Cardiac muscle cell (in vitro differentiated cells and primary cell): ENCODE measurements at places on chromosomes 2 and 18. TPM values are rescaled to one million over a fixed set of nuclear protein-coding genes. Genes with fewer than 3 reads are reported as not detected.

TNS1 gene
- 44.3 and 45.0 TPM in 2 replicates for total RNA-seq

KLHL30 gene
- 25.9 and 31.7 TPM in 2 replicates for total RNA-seq

TMEM247 gene
- total RNA-seq: not detected in 2 replicates

PSMA8 gene
- total RNA-seq: not detected in 2 replicates

IGFBP5 gene
- 132 and 229 TPM in 2 replicates for total RNA-seq

MPHOSPH10 gene
- 20.8 and 33.1 TPM in 2 replicates for total RNA-seq

GRCh38 chr2:200786423-200786822 lies 25.3 kb upstream of the BZW1 start:
- H3K27me3 ChIP-seq: no peaks in the 10 kb centered on the region
- H3K36me3 ChIP-seq: no peaks in the 10 kb centered on the region
- H3K4me1 ChIP-seq: no peaks in the 10 kb centered on the region
- H3K27ac ChIP-seq: no peak overlapping the region

DNA sequence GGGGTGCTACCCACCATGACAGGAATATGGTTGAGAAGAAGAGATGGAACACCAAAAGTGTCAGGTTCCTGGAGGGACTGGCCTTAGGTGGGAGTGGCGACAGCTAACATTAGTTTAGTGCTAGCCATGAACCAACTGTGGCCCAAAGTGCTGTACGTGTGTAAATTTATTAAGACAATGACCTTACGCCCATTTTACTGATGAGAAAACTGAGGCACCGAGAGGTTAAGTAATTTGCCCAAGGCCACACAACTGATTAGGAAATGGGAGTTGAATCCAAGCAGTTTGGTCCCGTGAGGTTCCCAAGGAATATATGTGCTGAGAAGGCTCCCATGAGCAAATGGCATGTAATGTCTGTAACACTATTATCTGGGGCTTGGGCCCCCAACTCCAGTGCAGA lies 109.5 kb upstream of the SLC1A4 start:
- H3K27me3 ChIP-seq: no peaks in the 10 kb centered on the region
- no peak for DNase-seq
- H3K36me3 ChIP-seq: no peaks in the 10 kb centered on the region
- no peak overlapping the region for H3K4me3 ChIP-seq
- H3K27ac ChIP-seq: no peak overlapping the region

DNA sequence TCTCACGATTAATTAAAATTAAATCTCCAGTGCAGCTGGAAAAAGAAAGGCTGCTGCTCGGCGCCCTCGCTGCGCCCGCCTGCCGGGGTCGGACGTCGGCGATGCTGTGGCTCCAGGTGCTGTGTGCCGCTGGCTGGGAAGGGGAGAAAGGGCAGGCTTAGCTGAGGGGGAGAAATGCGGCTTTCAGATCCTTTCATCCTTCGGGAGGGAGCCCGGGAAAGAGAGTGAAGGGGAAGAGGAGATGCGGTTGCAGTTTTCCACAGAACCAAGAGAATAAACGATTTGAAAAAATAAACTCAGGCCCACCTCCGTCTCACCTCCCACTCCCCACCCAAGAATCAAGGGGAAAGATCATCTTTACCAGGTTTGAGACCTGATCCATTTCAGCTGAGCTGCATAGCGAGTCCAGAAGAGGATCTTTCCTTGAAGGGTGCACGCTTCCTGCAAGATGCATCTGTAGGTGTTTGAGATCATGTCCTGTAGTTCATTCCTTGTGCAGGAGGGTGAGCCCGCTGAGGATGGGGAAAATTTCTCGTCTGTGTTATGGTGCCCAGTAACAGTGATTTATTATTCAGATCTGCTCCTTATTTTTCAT lies 495 bp downstream of the TMEM169 start:
- no peak overlapping the region for H3K27ac ChIP-seq
- H3K4me1 ChIP-seq: peaks cover 8% of the 10 kb centered on the region
- H3K36me3 ChIP-seq: no peaks in the 10 kb centered on the region
- H3K4me3 ChIP-seq: peak overlapping the region; percentile 65

- peaks cover 4% of the 10 kb centered on the region for H3K4me1 ChIP-seq
- no peak overlapping the region for H3K4me3 ChIP-seq
- no peak for DNase-seq
These were observed 94.4 kb upstream of the NEUROD1 start for GRCh38 chr2:181774685-181775084.

DNA sequence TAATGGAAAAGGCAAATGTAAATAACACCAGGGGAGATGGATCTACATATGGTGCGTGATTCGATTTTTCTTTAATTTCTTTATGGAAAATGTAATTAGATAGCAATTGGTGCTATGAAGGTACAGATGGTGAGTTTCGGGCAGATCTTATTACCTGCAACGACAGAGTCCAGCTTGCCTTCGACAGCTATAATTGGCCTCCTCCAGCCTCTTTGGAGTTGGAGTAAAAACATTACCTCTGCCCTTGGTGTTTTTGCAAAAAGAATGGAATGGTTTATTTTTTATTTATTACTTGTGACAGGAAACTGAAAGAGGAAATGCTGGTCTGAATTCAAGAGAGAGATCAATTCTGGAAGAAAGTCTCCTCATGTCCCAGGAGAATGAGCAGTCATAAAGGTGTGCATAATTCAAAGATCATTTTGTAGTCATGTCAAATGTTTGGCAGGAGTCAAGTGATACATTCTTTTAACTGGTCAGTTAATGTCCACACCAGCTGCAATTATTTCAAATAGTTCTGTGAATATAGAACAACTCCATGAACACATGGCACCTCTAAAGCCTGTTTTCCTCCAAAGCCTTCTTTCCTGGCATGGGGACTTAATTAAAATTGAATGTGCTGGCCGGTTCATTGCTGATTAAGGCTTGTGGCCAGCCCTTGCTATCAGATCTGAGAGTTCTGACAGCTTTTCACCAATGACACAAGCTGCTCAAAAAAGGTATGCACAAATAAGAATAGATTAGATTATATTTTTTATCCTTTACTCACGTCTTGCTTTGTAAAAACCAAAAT lies 46.9 kb upstream of the KCNH7 start:
- H3K27me3 ChIP-seq: no peaks in the 10 kb centered on the region
- H3K4me1 ChIP-seq: peaks cover 25% of the 10 kb centered on the region
- H3K36me3 ChIP-seq: no peaks in the 10 kb centered on the region

DNA sequence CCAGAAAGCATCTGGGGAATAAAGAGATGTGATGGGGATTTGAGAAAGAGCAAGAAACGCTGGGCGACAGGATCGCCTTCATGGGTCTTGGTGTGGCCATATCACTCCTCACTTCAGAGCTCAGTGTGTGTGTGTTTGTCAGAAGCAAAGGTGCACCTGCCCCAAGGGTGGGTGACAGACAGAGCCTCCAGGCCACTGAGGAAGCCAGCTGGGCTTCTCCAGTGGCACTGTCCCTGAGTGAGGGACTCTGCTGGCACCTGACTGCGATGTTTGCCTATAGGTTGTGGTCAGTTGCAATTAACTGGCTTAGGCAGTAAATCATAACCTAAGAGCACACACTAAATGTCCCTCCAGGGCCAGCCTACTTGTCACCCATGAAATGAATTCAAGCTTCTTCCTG lies 23.5 kb upstream of the GNAL start:
- no peak overlapping the region for H3K27ac ChIP-seq
- DNase-seq: no peak
- no peaks in the 10 kb centered on the region for H3K36me3 ChIP-seq

DNA sequence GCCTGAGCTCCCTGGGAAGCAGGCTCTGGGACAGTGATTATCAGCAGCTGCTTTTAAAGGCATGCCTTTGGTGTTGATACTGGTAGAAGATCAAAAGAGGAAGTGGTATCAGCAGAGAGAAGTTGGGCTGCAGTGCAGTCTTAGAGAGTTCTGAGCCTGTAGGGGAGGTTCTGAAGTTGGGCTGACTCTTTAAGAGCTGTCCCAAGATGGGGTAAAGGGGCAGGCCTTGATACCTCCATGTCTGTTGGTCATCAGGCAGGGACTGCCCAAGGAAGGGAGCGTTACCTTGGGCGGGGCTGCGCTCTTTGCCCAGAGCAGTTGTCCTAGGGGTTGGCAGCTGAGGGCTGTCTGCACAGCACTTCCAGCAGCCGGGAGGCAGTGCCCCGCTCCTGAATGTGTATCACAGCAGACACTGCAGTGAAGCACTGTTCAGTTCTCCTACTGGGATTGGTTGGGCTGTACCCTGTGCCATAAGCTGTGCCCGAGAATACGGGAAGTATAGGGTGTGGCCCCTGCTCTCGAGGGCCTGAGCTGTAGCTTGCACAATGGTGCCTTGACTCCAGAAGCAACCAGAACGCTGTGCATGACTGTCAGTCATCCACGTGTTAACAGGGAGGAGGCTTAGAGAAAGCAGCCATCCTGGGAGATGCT lies 177.0 kb downstream of the CTIF start:
- no peaks in the 10 kb centered on the region for H3K36me3 ChIP-seq
- H3K4me3 ChIP-seq: no peak overlapping the region
- H3K4me1 ChIP-seq: peaks cover 43% of the 10 kb centered on the region
- DNase-seq: peak; percentile 7

GRCh38 chr2:230991598-230991997 lies 4.3 kb upstream of the SPATA3 start:
- H3K4me3 ChIP-seq: no peak overlapping the region
- DNase-seq: no peak
- no peaks in the 10 kb centered on the region for H3K36me3 ChIP-seq

DNA sequence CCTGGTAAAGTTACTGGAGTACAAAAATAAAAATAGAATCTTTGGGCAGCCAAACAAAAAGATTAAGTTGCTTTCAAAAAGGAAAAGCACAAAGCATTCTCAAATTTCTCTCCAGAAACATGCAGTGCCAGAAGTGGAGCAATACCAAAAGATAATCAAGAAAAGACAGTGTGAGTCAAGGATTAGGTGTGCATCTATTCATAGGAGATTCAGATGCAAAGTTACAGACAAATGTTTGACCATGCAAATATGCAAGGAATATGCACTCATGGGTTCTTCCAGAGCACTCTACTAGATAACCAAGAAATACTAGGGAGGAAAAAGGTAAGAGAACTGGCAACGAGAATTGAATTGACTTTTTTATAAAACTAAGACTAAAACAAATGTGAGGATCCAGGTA lies 51.8 kb upstream of the CDH20 start:
- no peaks in the 10 kb centered on the region for H3K4me1 ChIP-seq
- H3K4me3 ChIP-seq: no peak overlapping the region
- DNase-seq: no peak
- no peaks in the 10 kb centered on the region for H3K36me3 ChIP-seq

GRCh38 chr2:101837354-101837753 lies 139.8 kb downstream of the MAP4K4 start:
- H3K36me3 ChIP-seq: peaks cover 43% of the 10 kb centered on the region
- H3K27ac ChIP-seq: no peak overlapping the region
- H3K4me1 ChIP-seq: no peaks in the 10 kb centered on the region
- DNase-seq: no peak
- no peaks in the 10 kb centered on the region for H3K27me3 ChIP-seq
- no peak overlapping the region for H3K4me3 ChIP-seq

DNA sequence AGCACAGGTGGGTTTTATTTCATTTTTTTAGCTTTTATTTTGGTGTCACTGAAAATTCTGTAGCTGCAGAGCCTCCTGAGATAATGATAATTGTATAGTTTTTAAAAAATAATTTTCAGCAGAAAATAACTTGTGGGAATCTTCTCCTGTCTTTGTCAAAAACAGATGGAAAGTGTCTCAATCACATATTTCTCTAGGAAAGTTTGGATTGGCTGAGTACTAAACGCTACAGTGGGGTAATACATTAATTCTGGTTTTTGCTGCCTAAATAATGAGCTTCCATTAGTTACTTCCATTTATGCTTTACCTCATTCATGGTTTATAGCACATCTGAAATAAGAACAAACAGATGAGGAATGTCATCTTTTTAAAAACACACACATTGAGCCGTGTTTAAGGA lies 2.2 kb downstream of the TWIST2 start:
- H3K27me3 ChIP-seq: no peaks in the 10 kb centered on the region
- no peaks in the 10 kb centered on the region for H3K36me3 ChIP-seq
- H3K4me1 ChIP-seq: no peaks in the 10 kb centered on the region
- peak; percentile 18 for DNase-seq
- no peak overlapping the region for H3K4me3 ChIP-seq
- no peak overlapping the region for H3K27ac ChIP-seq

- no peak overlapping the region for H3K27ac ChIP-seq
- peak; percentile 28 for DNase-seq
- no peaks in the 10 kb centered on the region for H3K27me3 ChIP-seq
- no peaks in the 10 kb centered on the region for H3K36me3 ChIP-seq
- H3K4me1 ChIP-seq: peaks cover 6% of the 10 kb centered on the region
These were observed 627.7 kb upstream of the CDH2 start for GRCh38 chr18:28804512-28805202.

DNA sequence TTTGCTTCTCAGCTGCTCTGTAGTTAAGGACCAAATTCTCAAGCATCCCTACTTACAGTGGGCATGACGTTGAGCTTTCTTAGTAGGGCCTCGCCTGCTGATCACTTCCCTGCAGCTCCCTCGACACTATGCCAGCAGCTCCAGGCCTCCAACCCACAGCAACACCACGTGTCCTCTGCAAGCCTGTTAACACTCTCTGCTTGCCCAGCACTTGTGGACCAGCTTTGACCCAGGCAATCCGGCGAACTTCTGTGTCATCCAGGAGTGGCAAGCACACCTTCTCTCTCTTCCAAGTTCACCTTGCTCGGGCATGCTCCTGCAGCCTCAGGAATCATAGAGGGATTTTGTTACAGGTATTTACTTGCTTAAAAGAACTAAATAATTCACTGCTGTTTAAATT lies 138.6 kb upstream of the FHL2 start:
- H3K27ac ChIP-seq: no peak overlapping the region
- H3K4me3 ChIP-seq: no peak overlapping the region
- H3K36me3 ChIP-seq: no peaks in the 10 kb centered on the region

DNA sequence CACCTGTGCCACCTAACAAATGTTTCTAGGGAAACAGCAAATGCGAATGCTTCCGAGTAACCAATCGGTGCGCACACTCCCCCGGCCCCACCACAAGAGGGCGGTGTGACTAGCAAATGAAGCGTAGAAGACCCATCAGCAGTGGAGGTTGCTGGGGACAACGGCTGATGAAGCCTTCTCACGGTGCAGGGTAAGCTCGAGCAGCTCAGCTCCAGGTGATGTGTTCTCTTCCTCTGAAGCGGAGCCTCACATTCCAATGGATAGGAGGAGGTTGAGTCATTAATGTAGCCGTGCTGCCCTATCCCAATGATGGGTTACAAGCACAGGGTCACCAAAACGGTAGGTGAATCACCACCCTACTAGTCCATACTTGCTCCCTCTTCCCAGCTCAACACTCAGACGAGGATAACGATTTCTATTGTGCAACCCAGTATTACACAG lies 127.6 kb upstream of the TWIST2 start:
- H3K27ac ChIP-seq: no peak overlapping the region
- no peaks in the 10 kb centered on the region for H3K27me3 ChIP-seq
- H3K4me1 ChIP-seq: no peaks in the 10 kb centered on the region
- H3K36me3 ChIP-seq: no peaks in the 10 kb centered on the region
- peak; percentile 53 for DNase-seq

DNA sequence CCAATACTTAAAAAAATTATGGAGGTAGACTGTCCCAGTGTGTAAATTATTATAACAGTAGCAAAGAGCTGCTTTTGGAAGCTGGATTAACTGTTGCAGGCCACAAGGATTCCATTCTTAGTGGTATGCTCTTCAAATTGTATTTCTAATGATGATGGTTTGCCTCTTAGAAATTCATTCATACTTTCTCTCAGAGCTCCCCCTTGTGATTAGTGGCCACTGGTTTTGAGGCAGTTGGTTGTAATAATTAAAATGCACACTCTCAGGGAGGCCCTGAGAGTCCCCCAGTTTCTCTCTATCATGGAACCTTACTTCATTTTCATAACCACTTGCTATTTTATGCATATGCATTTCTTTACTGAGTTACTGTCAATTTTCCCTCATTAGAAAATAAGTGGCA lies 122.5 kb downstream of the PLA2R1 start:
- no peak overlapping the region for H3K27ac ChIP-seq
- H3K4me1 ChIP-seq: no peaks in the 10 kb centered on the region
- H3K36me3 ChIP-seq: no peaks in the 10 kb centered on the region
- peak; percentile 15 for DNase-seq
- H3K4me3 ChIP-seq: no peak overlapping the region
